GM12878 (cell line): ENCODE measurements at places on chromosomes 2 and 18. TPM values are rescaled to one million over a fixed set of nuclear protein-coding genes. Genes with fewer than 3 reads are reported as not detected.

DAW1 gene
- not detected in 2 replicates for polyA plus RNA-seq

UPP2 gene
- not detected in 2 replicates for polyA plus RNA-seq

BCL11A gene
- polyA plus RNA-seq: 8.3 and 8.4 TPM in 2 replicates

SERPINB11 gene
- polyA plus RNA-seq: not detected in 2 replicates

OXER1 gene
- polyA plus RNA-seq: 4.5 and 8.6 TPM in 2 replicates

SERPINB4 gene
- polyA plus RNA-seq: not detected in 2 replicates

- peak; percentile 63 for DNase-seq
Observed at GRCh38 chr2:232315049-232315922, 63.3 kb upstream of the ALPP start.

DNA sequence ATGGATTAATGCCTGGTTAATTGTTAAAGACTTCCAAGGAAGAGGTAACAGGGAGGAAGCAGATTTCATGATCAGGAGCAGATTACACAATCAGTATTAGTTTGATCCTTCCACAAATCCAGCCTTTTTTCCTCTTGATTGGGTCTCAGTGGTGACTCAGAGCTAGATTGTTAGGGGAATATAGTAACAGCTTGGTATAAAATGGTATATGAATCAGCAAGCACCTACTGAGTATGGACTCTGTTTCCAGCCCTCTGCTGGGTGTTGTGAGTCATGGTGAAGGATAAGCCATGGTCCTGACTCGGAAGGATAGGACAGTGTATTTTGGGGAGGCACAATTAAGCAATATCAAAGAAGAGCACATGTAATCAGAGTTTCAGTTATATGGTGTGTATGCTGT lies 272.4 kb upstream of the DPP10 start:
- no peak for DNase-seq

DNA sequence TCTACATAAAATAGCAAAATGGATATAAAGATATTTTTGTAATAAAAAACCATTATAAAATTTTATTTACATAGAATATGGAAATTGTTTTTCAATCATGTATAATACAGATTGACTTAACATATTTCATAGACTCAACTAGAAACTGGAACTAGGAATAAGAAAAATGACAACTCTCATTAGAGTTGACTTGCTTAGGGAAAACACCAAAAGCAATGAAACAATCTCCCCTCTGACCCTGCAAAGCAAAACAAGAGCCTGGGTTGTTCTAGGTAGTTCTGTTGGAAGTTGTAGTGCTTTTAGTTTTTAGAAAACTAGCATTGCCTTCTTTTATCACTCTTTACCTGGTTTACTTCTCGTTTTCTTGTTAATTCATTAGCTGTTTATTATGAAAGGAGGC lies 32.2 kb upstream of the MTIF2 start:
- DNase-seq: no peak

- DNase-seq: no peak
Observed at GRCh38 chr2:88342749-88343148, 109.7 kb downstream of the FOXI3 start.

GRCh38 chr2:96140941-96141623 lies 2.8 kb upstream of the ASTL start:
- DNase-seq: no peak

DNA sequence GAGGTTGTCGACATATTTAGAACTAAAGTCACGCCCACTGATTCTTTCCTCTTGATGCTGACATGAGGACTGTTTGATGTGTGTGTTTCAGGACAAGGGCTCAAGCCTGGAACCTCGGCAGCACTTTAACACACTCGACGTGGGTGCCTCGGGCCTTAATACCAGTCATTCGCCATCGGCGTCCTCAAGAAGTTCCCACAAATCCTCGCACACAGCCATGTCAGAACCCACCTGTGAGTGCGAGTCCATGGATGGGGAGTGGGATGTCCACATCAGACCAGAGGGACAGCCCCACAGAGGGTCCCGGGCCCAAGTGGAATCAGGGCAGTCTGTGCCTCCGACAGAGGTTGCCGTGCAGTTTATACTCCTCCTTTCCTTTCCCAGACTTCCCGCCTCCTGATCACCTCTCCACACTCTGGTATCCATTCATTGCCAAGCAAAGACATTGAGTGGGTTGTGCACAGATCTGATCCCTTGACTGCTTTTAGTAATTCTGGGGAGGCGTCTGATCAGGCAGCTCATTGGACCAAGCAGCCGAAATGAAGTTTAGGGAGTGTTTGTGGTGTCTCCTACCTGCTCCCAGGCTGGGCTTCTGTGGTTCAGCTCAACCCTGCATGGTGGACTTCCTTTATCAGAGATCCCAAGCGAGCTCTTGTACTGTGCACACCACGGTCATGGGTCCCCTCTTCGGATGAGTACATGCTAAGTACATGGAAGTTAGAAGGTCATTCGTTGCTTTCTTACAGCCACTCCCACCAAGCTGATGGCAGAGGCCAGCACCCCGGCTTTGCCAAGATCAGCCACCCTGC lies 27.2 kb upstream of the RPL31 start:
- DNase-seq: no peak

DNA sequence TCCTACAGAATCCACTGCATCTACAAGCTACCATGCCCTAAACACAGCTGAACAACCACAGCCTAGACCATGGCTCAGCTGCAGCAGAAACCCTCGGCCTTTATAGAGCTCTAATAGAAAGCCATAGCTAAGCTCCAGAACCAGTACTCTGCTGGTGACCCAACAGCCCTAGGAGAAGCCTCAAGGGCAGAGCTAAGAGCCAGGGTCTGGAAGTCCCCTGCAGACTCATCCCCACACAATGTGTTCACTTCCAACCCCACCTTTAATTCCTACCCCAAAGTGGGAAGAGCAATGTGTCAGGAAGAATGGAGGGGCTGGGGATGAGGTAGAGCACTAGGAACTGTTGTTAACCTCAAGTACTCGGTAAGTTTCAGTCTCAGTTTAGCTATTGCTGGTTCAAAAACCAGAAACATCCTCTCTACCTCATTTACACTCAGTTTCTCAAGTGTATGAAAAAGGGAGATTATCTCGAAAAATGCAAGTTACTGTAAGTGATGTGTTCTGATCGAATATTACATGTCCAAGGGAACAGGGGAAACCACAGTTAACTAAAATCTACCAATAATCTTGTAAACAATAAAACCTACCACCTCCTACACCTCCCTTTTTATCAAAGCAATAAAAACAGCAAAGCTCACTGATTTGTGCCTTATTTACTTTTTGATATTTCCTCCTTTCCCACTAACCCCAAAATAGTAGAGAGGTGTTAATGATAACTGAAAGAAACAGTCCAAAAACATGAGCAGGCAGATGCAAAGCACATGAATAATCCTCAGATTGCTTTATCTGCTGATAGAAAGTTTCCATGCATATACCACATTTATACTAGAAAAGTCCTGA lies 36.2 kb downstream of the THADA start:
- DNase-seq: peak; percentile 45

- no peak for DNase-seq
Observed at GRCh38 chr2:50402654-50402960, 629.3 kb downstream of the NRXN1 start.

- DNase-seq: peak; percentile 51
Observed at GRCh38 chr18:76803814-76804213, 18.5 kb upstream of the ZNF236 start.

- DNase-seq: no peak
Observed at GRCh38 chr18:79756826-79757225, 40.9 kb upstream of the KCNG2 start.

DNA sequence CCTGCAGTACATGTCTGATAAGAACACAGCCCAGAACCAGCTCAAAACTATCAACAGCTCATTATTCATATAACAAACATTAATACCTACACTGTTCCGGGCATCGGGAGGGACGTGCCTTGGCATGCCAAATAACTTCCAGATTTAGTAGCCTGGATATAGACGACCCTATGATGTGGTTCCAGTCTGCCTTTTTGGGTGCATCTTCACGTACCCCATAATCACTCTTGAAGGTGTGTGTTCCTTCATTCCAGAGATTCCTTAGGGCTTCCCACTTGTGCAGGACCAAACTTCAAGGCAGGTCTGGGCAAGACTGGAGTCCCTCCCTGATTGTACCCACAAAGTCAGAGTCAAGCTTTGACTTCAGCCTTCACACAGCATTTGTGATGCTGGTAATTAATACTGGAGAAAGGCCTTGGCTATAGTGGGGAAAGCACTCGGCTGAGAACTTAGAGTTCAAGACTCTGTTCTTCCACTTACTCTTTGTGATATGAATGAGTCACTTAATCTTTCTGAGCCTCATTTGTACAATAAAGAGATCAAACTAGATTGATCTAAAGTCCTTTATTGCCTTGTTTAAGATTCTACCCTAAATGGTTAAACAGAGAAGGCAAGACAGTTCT lies 27.7 kb upstream of the SPATS2L start:
- no peak for DNase-seq

DNA sequence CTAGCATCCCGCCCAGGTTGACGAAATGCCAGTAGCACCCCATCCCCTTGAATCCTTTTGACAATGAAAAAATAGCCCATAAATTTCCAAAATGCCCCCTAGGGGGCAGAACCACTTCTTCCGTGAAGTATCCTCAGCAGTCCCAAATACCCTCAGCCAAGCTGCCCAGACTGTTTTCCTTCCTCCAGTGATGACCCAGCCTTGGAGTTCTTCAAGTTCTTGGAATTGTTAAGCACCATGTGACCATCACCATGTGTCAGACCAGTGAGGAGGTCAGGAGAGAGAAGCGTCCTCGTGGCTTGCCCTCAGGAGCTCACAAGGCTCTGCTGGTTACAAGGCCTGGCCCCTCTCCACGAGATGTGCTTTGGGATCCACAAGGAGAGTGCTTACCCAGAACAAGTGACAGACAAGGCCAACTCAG lies 1.4 kb upstream of the SLC23A3 start:
- no peak for DNase-seq

GRCh38 chr18:80213182-80213581 lies 34.1 kb downstream of the PARD6G start:
- DNase-seq: no peak

DNA sequence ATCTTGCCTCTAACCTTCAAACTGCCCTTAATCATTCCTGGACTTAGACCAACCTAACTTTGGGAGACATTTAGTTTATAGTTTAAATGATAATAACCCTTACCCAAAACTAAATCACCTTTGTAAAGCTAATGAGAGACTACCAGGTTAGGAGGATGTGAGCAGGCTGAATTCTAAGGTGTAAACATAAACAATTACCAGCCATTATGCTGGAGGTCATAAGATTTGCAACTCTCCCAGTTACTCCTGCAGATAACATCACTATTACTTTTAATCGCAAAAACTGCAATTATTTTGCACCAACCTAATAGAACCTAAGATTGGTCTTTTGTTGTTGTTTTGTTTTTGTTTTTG lies 86.5 kb upstream of the MSH6 start:
- DNase-seq: no peak

- no peak for DNase-seq
Observed at GRCh38 chr18:80106482-80107051, 2.5 kb upstream of the ADNP2 start.

- no peak for DNase-seq
Observed at GRCh38 chr18:1652018-1652417, 747.3 kb downstream of the ADCYAP1 start.

DNA sequence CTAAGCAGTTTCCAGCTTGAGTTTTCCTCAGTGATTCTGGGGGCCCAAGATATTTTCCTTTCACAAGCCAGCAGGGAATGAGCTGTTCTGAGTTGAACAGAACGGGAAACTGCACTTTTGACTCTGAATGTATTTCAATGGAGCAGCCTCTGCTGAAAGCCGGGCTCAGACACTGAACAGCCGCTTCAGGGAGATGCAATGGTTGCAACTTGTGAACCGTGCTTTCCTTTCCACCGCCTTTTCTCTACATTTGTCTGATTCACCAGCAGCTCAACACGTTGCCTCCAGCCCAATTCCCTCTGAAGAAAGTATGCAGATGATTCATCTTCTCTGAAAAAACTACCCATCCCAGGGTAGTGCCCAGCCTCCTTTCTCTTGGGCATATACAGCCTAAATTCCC lies 119.3 kb upstream of the PKDCC start:
- DNase-seq: no peak

DNA sequence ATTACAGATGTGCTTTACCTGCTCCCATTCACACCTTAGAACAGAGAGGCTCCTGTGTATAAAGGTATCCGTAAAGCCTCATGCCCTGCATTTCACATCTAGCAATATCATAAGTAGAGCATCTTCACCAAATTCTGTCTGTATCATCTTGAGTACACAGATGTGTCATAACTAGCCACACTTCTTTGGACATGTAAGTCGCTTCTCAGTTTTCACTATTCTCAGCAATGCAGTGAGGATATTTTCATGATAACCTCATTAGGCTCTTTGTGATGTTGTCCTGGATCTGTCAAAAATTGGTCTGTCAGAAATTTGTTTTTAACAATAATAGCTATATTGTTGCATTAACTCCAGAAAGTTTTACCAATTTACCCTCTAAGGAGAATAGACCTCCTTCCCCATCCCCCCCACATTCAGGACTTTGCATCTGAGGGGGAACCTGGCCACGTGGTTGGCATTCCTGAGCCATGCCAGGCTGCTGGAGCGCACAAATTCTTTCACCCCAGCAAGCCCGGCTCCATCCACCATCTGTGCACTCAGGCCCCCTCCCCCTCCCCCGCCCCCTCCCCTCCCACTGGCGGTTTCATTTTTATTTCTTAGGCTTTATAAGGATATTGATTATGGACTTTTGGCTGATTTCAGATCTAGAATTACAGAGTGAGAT lies 34.1 kb downstream of the AGAP1 start:
- DNase-seq: no peak

DNA sequence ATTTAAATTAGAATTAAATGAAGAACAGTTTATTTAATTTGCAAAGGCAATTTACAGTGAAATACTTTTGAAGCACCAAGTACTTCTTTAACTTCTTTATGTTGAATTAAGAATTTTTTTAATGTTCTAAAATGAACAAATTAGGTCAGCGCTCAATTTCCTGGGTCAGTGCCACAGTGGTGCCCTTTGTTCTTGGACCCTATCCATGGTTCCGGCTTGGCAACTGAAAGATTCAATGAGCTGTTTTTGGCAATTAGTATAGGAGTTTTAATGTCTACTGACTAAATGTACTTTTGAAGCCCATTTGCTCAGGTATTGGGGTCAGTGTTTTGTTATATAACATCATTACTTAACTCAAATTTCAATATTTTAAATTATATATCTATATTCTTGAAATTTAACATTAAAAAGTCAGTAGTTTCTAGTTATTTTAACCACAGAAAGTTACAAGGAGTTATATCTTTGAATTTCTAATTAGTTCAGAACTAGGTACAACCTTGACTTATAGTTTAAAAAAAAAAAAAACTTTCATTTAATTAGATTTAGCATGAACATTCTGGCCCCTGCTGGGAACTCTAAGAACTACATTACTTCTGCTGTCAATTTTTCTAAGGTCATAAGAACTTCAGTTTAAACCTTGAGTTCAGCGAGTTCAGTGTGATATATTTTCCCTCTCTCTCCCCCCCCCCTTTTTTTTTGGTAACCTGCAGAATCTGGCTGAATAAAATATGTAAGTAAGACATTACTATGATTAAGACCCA lies 7.6 kb upstream of the MSTN start:
- no peak for DNase-seq

- DNase-seq: no peak
Observed at GRCh38 chr18:75854174-75854573, 426.7 kb upstream of the SMIM21 start.

- no peak for DNase-seq
Observed at GRCh38 chr2:36572719-36573059, 25.3 kb downstream of the FEZ2 start.
